GM10248 (cell line): ENCODE measurements at places on chromosomes 2 and 18.

- DNase-seq = no peak
These were observed 129.4 kb upstream of the GLI2 start for GRCh38 chr2:120606280-120606679.

DNA sequence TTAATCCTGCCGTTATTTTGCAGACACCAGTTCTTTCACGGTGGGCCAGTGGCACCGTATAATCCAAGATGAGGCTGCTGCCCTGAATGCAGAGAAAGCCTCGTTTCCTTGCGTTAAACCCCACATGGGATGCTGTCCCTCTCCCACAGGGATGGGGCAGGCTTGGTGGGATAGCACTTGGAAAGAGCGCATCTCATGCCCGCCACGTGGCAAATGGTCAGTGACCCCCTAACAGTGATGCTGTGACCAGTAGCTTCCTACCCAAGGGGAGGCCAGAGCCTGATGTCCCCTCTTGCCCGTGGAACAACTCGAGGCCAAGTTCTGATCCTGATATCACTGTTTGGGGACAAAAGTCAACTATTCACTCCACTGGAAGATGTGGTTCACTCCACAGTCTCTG is 73.3 kb downstream of the RHOB start:
- DNase-seq = no peak

DNA sequence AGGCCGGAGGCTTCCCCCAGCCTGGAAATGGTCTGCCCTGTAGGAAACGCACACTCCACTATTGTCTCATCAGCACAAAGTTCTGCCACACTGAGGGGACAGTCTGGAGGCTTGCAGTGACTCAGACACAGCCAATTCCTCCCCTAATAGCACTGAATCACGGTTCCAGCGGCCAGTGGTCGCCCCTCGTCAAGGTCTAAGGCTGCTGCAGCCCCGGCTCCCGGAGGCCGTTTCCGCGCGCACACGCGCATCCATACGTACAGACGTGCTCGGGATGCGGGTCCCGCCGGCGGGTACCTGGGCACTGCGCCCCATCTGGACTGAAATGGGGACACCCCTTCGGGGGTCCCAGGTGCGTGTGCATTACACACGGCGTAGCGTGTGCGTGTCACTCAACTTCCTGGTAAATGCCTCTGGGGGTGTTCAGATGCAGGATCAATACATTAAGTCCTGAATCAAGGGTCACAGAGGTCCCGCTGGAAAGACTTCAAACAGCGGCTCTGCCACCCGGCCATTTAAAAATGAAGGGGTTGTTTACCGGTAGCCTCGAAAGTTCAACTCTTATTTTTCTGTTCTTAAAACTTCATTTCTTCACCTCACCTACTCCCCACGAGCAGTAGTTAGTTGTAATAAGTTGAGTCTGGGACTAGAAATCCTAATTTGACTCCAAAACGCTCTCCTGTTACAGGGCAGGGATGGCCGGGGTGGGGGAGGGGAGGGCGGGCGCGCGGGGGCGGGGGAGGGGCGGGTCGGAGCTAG is 572 bp upstream of the ZNF516 start:
- no peak for DNase-seq

GRCh38 chr2:100281521-100282438 is 40.5 kb downstream of the LONRF2 start:
- no peak for DNase-seq

DNA sequence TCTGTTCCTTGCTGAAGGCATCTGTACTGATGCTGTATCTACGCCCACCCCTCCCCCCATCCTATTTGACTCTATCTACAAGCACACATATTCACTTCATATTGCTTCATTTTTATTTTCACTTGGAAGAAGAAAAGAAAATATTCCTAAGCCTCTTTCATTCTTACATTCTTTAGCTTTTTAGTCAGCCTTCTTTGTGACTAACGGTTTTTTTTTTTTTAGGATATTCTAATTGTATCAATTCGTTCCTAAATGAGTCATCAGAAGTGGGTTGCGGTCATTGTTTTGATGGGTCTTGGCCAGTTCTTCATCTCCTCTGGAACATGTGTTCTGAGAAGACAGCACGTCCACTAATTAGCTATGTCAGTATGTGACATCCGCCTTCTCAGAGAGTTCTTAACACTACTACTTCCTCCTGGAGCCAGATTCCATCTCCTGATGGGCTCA is 88.7 kb downstream of the MYO1B start:
- no peak for DNase-seq

- DNase-seq = no peak
These were observed 62.6 kb downstream of the NFATC1 start for GRCh38 chr18:79458131-79458838.

GRCh38 chr2:13768274-13768673 is 864.2 kb upstream of the LRATD1 start:
- no peak for DNase-seq

- DNase-seq = no peak
These were observed 33.3 kb upstream of the KLF11 start for GRCh38 chr2:10009811-10010781.

DNA sequence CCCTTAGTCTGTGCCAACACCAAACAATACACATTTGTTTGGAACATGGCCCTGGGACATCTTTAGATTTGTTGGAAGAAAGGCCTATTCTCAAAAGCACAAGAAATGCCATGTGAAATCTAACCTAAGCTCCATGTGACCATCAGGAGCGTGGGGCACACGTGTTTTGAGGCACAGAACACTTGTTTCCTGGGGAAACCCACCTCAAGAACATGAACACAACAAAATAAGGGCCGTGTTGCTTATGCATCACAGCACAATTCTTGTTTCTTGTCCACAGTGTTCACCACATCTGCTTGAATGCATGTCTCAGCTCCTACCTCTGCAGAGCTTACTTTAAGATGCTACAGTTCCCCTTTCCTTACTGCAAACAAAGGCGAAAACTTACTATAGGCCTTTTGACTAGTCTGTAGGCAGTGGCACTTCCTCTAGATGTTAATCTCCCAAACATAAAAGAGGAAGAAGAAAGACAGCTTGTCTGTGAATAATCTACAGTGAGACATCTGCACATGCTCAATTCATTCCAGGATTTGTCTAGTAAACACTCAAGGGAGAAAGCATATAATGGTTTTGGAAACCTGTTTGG is 165.0 kb downstream of the ANKRD44 start:
- peak; percentile 68 for DNase-seq

DNA sequence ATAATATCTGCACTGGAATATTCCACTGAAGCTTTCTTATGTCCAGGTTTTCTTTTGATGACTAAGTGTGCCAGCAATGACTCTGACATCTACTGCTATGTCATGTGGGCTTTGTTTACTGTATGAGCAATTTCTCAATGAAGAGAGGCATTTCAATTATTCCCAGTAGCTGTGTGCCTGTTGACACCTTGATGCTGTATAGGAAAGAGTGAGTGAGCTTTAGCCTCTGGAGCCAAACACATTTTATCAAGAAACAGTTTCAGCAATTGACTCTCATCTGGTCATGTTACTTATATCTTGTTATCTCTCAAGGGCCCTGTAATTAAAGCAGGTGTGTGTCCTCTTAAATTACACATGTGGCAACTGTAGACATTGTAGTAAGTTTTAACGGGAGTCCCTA is 493.2 kb upstream of the FANCL start:
- DNase-seq = no peak

DNA sequence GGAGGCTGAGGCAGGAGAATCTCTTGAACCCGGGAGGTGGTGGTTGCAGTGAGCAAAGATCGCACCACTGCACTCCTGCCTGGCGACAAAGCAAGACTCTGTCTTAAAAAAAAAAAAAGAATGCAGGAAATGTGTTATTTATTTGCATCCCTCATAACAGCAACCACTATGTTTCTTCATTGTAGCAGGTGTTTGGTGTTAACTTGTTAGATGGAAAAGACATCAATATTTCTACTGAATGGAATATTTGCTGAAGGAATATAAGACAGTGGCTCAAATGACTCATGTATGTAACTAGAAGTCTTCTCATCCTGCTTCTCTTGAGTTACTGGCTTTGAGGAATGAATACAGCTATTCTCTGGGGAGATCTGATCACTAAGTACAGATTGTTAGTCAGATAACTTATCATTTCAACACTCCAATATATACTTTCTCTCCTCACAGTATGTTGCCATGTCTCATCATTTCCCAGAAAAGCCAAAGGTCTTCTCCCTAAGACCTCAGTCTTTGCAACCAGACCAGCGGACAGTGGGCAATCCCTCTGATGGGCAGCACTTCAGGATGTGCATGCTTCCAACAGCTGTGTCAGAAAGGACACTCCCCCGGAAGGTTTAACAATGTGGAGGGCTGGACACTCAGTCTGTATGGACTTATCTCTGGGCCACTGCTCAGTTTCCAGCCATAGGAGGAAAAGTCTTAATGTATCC is 104.4 kb upstream of the STK17B start:
- no peak for DNase-seq

GRCh38 chr2:219178377-219179175 is 501 bp downstream of the RETREG2 start:
- DNase-seq = peak; percentile 49

DNA sequence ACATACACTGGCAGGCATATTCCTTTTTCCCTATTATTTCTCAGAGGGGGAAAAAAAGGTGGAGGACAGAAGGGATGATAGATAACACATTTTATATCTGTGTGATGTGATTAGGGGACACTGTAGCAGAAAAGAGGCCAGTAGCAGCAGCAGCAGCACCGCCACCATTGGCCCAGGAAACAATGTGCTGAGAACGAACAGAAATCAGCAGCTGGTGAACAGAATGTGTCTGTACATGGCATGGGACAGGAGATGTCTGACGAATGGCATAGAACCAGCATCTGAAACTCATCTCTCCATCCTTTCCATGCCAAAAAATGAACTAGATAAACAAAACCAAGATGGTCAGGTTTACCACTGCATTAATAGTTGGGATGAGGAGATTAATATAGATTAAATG is 936.1 kb upstream of the ACVR2A start:
- DNase-seq = no peak

- no peak for DNase-seq
These were observed 15.4 kb downstream of the CD28 start for GRCh38 chr2:203721781-203722300.

DNA sequence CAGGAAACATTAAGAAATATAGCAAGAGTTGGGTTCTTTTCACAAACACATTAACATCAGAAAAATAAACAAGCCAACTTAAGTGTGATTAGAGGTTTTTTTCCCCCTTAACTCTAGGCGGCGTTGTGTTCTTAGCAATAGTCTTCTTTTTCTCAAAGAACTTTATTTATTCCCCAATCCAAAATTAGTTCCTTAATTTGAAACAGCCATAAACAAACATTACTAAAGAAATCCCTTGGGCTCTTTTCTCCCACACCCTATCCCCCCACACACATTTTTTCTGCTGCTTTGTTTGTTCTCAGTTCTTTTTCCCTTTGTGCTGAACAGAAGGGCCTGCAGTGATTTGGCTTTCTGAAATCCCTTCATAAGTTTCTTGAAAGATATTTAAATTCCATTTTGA is 13.2 kb upstream of the MYO1B start:
- DNase-seq = no peak

GRCh38 chr2:218003981-218004419 is 1.2 kb upstream of the TNS1 start:
- no peak for DNase-seq

GRCh38 chr2:143521396-143521795 is 392.2 kb downstream of the ARHGAP15 start:
- DNase-seq = no peak

DNA sequence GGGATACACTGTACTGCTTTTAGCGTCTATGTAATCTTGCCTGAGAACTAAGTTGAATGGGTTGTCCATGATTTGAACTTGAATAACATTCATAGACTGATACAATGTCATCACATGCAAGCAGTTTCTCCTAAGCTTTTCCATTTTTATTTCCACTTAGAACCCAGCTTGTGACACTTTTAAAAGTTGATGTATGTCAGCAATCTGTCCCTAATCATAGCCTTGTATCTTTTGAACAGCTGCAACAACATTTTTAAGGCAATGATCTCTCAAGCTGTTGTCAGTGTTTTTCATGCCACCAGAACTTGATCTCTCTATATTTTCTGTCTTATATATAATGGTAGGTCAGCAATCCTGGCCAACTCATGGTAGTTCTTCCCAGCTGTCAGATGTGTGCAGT is 185.0 kb downstream of the DOK6 start:
- DNase-seq = no peak

DNA sequence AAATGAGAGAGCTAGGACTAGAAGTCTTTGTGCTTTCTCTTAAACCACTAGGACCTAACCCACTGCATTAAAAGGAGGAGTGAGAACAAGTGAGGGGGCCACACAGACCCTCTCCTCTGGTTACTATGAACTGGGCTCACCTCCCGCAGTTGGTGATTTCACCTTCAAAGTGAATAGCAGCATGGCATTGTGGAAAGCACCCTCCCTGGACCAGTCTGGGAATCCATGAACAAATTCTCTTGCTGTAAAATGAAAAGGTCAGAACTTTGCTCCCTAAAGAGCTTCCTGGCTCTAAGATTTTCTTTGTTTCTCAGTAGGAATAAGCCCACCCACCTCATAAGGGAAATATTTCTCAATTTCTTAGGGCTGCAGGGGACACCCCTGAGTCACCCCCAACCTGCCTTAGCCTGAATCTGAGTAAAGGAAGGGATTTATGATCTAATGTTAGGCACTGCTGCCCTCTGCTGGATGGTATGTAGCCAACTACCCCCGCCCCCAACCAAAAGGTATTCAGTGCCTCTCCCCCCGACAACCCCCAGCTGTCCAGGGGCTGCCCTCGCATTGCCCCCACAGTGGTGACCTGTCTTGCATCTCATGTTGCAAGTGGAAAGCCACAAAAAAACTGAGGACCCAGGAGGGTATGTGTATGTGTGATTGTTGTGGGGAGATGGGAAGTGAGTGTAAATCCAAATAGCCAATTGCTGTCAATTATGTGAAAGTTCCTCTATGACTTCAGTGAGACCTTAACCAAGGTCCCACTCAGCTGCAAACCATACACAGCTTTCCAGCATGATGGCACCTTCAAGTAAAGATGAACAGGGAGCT is 230.9 kb upstream of the SLC14A2 start:
- DNase-seq = peak; percentile 48

DNA sequence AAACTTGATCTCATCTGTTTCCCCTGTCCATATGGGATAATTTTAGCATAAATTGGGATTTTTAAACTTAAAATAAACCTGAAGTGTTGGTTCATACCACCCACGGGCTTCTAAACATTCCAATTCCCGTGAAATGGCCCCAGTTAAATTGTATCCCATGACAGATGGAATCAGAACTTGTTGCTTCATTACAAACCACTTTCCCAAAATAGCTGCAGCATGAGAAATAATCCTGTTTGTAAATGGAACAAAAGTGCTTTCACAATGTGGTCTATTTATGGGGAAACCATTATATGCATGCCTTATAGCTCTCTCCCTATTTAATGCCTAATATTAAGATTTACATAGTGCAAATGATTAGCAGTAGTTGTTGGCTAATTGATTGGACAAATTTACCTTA is 15.9 kb downstream of the SCG2 start:
- DNase-seq = no peak
